ENCODE measurements at places on chromosomes 7 and 10.

GRCh38 chr10:88608052-88608732 lies 21.6 kb downstream of the LIPJ start:
- DNase-seq: no peak

DNA sequence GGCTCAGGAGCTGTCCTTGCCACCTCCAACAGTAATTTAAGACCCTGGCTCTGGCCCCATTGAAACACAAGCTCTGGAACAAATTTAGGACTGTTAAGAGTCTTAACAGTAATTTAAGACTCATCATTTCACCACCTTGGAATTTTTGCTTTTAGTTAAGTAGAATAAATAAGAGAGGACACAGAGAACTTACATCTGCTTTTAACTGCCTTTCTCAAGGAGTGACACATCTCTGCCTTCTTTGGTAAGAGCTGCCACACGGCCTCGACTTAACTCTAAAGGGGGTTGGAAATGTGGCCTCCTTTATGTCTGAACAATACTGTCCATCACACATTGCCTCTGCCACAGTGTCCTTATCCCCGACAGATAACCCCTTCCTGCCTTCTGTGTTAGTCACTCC lies 77.9 kb downstream of the HERPUD2 start:
- no peak for DNase-seq

DNA sequence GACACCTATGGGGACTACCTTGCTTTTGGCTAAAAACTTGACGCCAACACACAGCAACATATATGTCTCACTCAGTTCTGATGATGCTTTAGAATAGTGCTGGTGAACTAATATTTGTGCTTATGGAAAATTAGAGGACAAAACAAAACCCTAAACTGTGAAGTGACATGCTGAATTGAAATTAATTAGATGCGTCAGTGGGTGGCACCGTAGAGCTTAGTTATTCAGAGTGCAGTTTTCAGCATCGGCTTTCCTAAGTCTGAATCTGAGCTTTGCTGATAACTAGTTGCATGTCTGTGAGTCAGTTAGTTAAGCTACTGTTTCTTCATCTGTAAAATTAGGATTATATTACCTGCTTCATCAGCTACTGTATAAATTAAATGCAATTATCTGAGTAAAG lies 245.0 kb upstream of the SORCS1 start:
- DNase-seq: no peak

GRCh38 chr10:96448558-96448957 lies 65.2 kb downstream of the TLL2 start:
- DNase-seq: no peak

DNA sequence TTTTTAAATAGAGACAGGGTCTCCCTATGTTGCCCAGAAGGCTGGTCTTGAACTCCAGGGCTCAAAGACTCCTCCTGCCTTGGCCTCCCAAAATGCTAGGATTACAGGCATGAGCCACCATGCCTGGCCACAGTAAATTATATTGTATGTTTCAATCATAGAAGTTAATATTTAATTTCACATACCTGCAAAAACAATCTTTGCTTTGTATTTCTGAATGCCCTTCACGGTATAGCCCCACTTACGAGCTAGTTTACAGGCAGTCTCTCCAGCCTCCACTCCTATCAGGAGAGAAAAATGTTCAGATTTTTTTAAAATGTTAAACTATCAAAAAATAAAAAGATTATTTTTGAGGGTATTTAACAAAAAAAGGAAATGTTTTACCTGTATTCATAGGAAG lies 10.4 kb downstream of the OAT start:
- DNase-seq: no peak
